Natural killer cell treated with Interleukin-12 subunit alpha and Interleukin-12 subunit beta and Interleukin-15 and Interleukin-18, amount 100 ng/mL, for 72 hours (primary cell): ENCODE measurements at places on chromosomes 11 and 22.

DNA sequence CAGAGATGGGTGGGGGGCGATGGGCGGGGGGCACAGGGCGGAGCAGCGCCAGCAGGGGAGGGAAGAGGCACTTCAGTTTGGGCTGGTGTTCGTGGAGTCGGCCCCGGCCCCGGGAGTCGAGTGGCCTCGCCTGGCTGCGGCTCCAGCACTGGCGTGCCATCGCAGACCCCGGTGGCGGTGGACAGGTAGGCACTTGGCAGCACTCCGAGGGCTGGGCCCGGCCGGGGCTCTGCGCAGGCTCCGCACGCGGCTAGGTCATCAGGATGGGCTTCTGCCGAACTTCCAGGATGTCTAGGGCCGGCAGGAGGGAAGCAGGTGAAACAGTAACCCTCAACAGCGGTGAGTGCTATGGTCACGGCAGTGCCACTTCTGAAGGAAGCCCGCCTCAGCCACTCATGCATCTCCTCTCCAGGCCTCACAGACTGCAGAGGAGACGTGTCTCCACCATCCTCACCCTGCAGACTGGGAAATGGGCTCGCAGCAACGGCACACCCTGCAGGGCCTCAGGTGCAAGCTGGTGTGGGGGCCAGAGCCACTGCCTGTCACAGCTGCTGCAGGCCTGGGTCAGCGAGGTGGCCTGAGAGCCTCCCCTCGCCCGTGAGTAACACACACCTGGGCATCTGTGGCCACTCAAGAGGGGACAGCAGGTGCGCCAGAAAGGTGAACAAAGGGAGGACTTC is 33.3 kb downstream of the NUP50 start:
- no peak for DNase-seq

DNA sequence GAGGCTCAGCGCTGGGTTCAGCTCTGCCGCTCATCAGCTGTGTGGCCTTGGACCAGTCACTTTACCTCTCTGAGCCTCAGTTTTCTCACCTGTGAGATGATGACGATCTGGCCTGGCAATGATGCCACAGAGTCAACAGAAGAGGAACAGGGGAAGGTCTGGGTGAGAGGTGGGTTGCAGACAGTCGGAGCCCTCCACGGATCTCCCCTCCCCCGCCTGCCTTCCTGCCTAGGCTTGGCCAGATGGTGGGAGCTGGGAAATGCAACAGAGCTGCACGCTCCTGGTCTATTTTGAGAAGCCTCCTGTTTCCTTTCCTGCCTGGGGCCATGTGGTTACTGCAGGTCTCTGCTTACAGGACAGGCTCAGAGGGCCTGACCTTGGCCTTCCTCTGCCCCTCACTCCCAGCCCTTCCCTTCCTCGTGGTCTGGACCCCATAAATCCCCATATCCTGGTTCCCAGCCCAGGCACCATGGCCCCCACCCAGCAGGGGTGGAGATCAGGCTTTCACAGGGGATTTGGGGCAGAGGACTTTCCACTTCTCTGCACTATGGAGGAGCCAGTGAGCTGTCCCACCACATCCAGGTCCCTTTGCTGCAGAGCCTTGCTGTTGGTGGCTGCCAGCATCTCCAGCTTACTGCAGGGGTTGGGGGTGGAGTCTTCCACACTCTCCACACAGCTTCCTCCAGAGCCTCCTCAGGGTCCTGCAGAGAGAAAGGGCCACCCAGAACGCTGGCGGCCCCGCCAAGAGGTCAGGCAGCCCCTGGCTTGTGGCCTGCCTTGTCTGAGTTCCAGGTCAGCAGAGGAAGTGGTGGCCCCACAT is 46.9 kb downstream of the C11orf96 start:
- no peak for DNase-seq

DNA sequence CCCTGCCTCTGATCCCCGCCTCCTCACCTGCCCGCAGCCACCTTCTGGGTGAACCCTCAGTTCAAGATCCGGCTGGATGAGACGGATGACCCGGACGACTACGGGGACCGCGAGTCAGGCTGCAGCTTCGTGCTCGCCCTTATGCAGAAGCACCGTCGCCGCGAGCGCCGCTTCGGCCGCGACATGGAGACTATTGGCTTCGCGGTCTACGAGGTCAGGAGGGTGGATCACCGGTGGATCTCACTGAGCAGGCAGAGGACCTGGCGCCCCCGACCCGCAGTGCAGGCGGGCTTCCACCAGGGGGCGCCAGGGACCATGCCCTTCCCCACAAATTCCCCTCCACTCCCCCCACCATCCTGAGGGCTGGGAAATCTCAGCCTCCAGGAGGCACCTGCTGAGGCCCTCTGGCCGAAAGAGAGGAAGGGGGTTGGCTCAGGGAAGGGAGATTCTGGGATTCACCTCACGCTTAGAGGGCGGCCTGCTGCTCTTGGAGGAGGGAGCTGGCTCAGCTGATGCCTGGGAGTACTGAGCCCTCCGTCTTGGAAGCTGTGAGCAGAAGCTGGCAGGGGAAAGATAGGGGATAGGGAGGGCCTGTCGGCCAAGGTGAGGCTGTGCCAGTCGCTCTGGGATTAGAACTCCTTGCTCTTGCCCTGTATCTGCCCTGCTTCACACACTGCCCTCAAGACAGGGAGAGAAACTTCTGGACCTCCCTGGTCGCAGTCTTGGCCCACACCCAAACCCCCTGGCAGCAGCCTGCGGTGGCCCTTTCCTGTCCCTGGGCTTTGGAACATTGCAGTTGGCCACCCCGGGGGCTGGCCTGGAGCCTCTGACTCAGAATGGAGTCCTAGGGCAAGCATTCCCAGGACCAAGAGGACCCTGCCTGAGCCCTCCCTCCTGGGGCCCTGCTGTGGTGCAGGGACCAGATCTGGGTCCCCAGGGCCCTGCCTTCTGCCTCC is 23.2 kb downstream of the CAPN1 start:
- DNase-seq: no peak

DNA sequence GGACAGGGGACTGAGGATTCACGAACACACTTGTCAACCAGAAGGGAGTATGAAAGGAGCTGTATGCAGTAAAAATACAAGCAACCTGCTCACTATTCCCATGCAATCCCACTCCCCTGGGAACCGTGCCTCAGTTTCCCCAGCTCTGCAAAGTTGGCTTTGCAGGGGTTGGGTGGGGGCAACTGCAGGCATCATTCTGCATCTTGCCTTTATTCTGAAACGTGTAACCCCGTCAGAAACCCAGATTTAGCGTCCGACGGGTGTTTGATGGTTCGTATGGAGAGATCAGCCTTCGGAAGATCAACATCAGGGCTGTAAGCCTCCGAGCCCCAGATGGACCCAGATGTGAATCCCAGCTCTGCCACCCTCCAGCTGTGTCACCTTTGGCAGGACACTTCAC is 3.6 kb downstream of the CYTH4 start:
- DNase-seq: no peak

DNA sequence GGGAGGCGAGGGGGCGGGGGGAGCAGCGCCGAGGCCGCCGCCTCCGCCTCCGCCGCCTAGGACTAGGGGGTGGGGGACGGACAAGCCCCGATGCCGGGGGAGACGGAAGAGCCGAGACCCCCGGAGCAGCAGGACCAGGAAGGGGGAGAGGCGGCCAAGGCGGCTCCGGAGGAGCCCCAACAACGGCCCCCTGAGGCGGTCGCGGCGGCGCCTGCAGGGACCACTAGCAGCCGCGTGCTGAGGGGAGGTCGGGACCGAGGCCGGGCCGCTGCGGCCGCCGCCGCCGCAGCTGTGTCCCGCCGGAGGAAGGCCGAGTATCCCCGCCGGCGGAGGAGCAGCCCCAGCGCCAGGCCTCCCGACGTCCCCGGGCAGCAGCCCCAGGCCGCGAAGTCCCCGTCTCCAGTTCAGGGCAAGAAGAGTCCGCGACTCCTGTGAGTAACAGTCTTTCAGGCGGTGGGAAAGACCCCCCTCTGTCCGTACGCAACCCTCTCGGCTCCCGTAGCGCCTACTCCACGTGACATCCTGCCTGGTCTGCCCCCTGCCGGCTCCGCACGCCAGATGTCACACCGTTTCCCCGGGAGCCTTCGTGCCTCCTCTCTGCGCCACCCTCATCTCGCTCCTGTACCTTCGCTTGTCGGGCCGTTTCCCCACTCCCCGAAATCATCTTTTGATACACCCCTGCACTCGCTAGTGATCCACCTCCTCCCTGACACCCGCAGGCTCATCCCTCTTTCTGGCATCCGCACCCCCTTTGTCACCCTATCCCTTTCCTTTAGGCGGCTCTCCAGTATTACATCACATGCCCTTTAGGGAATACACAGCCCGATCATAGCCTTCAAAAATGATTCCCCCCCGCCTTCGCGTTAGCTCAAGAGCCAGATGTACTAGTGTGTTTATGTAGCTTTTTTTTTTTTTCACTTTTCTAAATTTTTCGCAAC is 598 bp downstream of the ZFP91 start:
- DNase-seq: peak; percentile 95
